LNCaP clone FGC (cell line): ENCODE measurements at places on chromosomes 7 and 10.

GRCh38 chr10:89270153-89270483 is 18.5 kb upstream of the LIPA start:
- no peak for DNase-seq

GRCh38 chr10:70584366-70584765 is 18.2 kb downstream of the PRF1 start:
- no peak for DNase-seq

- no peak for DNase-seq
These were observed 26.6 kb downstream of the RHEB start for GRCh38 chr7:151493083-151493482.

DNA sequence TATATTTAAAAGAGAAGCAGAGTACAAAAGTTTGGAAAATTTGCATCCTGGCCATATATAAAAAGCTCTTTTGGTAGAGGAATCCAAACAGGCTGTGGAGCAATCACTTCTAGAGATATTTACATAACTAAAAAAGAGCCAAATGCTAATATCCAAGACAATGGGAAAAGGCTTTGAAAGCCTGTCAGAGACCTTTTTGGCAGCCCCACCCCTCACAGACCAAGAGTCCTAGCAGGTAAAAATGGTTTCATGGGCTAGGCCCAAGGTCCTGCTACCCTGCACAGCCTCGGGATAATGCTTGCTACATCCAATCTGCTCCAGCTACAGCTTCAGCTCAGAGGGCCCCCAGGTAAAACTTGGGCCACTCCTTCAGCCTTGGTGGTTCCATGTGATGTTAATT is 430.2 kb upstream of the KCND2 start:
- no peak for DNase-seq

DNA sequence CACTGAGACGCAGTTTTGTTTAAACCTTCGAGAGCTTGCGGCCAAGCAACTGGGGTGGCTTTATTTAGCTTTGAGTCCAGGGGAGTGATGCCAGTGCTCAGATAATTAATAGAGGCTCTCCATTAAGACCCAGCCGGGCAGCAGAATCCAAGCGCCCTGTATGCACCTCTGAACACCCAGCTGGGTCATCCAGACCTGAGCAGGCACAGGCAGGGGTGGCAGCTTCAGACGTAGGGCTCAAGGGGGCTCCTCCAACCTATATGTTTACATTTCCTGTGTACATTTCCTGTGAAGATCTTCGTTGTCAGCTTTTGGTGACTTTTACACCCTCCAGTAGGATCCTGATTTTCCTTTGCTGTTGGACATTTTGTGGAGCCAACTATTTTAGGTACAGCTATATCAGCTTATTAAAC is 719.5 kb downstream of the LRMDA start:
- no peak for DNase-seq

GRCh38 chr7:135744938-135745702 is 3.5 kb downstream of the FAM180A start:
- DNase-seq = no peak

DNA sequence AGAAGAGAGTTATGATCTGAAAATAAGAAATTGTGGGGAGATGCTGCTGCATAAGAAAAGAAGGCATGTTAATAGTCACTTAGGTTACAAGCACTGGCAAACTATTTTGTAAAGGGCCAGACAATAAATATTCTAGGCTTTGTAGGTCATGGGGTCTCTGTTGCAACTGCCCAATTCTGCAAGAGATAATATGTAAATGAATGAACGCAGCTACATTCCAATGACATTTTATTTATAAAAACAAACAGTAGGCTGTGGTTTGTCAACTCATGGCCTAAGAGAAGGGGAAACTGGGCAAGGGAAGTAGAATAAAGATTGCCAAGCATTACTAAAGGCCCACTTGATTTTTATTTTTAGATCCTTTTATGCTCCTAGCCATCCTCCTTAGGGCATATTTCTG is 133.1 kb downstream of the RAPGEF5 start:
- DNase-seq = no peak

DNA sequence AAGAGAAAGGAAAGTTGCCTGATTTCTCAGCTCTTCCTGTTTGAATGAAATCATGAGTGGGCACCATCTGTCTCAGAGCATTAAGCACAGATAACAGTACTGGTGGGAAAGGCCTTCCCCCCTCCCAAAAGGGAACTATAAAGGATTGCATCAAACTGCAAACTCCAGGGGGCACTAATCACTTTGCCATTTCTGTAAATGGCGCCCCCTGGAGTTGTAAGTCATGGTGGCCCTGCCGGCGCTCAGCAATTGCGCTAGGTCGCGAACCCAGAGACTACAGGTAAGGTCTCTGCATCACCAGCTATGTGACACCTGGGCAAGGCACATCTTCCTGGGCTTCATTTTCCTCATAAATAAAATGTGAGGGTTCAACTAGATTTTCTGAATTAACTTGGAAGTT is 11.1 kb downstream of the LRRC4 start:
- no peak for DNase-seq

- DNase-seq = peak; percentile 15
These were observed 109.2 kb downstream of the DPY19L1 start for GRCh38 chr7:34928052-34928451.

- no peak for DNase-seq
These were observed 563.2 kb downstream of the DNAJB6 start for GRCh38 chr7:157900011-157900410.

GRCh38 chr7:189719-190118 is 2.7 kb upstream of the FAM20C start:
- DNase-seq = no peak

- no peak for DNase-seq
These were observed 63.3 kb downstream of the AKR1B1 start for GRCh38 chr7:134395604-134396003.
